ENCODE measurements at places on chromosomes 16 and 17.
A peak's percentile ranks its signal among the peaks of the same experiment; 100 is the strongest.

- DNase-seq, result no peak
Observed at GRCh38 chr16:22898874-22899348, 84.9 kb downstream of the HS3ST2 start.

DNA sequence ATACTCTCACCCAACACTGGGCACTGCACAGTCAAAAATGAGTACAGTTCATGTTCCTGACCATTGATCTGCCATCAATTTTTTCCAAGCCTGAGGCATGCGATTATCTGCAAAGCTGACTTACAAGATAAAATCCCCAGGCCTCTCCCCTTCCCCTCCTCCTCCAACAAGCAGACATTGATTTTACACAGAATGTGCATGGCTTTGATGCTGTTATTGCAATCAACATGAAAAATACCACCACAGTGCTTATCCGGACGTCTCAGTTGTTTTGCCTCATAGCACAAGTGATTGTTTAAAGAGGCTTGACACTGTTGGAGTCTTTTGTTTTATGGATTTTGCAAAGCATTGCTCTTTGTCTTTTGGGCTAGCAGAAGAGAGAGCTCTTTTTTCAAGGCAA lies 163.8 kb downstream of the TOX3 start:
- no peak for DNase-seq

GRCh38 chr16:71666928-71667707 lies 41.1 kb downstream of the MARVELD3 start:
- no peak for DNase-seq

DNA sequence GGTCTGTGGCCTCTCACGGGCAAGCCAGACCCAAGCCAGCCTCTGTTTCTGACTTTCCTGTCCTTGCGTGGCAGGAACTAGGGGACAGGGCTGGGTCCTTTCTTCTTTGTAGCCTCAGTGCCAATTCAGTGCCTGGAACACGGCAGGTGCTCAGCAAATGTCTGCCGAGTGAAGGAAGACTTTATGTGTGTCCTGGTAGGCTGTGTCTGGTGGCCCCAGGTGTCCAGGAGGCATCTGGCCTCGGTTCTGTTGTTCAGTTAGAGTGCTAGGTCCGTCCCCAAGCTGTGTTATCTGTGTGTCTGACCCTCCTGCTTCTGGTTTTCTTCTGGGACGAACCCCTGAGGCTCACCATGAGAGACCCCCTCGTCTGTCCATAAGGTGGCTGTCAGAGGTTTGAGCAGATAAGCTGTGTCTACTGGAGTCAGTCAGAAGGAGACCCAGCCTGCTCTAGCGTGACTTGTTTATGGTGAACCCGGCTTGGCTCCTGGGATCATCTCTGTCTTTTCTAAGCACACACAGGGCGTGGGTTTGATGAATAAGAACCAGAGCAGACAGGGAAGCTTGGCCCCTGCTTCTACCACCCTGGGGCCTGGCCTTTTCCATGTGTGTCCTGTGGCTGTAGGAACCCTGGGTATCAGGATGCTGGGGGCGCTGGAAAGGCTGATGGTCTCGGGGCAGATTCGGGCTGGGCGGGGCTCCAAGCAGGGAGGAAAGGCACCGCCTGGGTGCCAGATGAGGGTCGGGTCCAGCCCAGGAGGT lies 39.3 kb downstream of the ENGASE start:
- no peak for DNase-seq

GRCh38 chr17:7593296-7593695 lies 3.4 kb upstream of the SOX15 start:
- DNase-seq, result no peak

GRCh38 chr16:49277386-49277742 lies 4.3 kb downstream of the CBLN1 start:
- no peak for DNase-seq

DNA sequence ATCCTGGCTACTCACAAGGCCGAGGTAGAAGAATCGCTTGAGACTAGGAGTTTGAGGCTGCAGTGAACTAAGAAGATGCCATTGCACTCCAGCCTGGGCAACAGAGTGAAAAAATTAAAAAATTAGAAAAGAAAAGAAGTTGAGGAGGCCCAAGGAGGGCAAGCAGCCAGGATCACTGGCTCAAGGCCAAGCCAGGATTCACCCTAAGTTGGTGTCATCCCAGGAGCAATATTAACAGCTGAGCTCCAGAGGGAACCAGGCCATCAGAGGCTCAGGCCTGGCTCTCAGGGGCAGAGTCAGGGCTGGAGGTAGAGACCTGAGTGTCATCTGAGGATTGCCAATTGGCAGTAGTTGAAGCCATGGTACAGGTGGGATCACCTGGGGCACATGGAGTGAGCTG lies 20.7 kb downstream of the DRC3 start:
- DNase-seq, result no peak

DNA sequence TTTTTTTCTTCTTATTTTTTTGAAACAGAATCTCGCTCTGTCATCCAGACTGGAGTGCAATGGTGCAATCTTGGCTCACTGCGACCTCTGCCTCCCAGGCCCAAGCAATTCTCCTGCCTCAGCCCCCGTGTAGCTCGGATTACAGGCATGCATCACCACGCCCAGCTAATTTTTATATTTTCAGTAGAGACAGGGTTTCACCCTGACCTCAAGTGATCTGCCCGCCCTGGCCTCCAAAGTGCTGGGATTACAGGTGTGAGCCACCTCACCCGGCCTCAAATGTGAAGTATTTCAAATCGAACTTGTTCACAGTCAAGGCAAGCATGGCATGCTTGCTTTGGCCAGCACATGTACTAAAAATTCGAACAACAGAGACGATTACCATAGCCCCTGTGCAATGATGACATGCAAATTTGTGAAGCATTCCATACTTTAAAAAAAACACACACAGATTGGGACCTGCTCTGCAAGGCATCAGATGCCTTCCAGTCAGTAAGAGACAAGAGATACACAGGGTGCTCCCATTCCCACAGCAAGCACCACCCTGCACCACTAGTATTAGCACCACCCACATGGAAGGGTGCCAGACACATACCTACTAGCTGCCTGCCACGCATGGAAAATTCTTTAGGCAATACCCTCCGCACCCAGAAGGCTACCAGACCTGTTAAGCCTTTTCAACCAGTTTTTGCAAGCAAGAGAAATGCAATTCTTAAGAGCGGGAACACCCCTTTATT lies 47.2 kb downstream of the ANKRD11 start:
- DNase-seq, result no peak

DNA sequence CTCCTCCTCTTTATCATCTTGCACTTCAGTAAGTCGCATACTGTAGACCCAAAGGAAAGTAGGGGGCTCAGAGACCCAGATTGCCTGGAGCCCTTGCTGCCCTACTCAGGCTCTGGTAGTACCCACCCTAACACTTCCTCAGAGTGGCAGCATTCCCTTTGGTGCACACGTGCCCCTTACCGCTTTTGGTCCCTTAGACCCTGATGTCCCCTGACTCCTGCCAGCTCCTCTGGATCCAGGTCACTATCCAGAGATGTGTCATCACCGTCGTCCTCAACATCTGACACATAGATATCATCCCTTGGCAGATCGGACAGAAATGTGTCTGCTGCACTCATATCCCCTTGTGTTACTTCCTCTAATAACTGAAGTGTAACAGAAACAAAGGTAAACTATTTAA lies 5.4 kb upstream of the PSMC5 start:
- no peak for DNase-seq

DNA sequence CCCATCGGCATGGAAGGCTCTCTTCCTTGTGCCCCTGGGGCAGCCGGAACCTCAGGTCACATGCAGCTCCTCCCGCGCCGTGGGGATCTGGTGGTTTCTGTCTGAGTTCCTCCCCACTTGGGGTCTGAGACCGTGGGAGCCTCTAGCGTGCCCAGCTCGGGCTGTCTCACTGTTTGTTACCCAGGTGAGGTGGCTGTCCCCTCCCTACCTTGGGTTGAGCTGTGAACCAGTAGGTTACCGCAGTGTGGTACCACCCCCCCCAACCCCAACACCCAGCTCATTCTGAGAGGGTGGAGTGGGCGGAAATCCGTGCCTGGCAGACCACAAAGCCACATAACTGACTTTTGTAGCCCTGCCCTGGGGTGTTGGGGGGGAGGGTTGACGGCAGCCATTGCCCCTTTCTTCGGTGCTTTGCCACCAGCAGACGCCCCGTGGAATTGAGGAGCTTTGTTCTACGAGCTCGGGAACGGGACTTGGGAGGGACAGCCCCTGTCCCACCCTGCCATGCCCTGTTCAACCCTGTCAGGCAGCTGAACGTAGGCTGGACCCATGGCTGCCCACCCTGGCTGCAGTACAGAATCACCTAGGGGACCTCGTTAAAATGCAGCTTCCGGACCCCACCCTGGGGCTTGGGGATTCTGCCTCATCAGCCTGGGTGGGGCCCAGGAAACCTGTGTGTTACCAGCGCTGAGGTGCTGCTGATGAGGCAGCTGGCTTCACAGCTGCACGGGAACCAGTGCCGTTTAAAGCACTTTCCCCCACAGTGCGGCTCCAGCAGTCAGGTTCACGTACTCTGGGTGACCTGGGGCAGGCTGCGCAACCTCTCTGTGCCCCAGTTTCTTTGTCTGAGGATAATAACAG lies 18.5 kb downstream of the RAP1GAP2 start:
- DNase-seq, result no peak

GRCh38 chr16:19913340-19913645 lies 28.6 kb upstream of the GPRC5B start:
- no peak for DNase-seq

- DNase-seq, result no peak
Observed at GRCh38 chr16:83137894-83138293, 511.1 kb downstream of the CDH13 start.

- no peak for DNase-seq
Observed at GRCh38 chr17:31062346-31062745, 32.4 kb upstream of the NF1 start.

DNA sequence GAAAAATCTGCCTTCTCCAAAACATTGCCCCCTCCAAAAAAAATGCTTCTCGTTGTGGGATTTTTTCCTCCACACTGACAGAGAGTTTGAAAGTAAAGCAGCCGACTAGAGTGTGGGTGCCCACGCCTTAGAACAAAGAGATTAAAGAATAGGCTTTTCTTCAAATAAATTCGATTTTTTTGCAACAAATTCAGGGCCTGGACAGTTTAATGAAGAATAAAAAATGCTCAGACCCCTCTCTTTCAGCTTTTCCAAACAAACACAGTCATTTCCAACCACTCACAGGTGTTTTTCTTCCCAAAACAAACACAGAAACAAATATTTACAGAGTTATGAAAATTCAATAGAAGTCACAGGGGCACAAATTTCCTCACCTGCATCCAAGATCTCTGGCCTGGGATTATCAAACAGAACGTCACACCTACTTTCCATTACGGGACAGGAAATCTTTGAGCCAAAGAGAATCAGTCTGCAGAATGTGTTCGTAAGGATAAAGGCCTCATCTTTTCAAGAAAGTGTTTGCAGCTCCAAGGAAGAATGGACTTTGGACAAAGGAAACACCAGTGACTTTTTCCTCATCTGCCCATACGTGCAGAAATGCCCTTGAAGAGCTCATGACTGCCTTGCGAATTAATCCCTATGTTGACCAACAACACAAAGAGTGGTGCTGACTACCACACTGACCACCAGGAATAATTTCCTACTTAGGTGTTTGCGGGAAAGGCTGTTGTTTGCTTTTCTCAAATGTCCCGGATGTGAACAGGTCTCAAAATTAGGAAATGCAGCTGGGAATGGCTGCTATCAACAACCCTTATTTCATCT lies 31.3 kb upstream of the TOX3 start:
- no peak for DNase-seq

GRCh38 chr17:2468270-2468669 lies 43.4 kb downstream of the METTL16 start:
- DNase-seq, result no peak

DNA sequence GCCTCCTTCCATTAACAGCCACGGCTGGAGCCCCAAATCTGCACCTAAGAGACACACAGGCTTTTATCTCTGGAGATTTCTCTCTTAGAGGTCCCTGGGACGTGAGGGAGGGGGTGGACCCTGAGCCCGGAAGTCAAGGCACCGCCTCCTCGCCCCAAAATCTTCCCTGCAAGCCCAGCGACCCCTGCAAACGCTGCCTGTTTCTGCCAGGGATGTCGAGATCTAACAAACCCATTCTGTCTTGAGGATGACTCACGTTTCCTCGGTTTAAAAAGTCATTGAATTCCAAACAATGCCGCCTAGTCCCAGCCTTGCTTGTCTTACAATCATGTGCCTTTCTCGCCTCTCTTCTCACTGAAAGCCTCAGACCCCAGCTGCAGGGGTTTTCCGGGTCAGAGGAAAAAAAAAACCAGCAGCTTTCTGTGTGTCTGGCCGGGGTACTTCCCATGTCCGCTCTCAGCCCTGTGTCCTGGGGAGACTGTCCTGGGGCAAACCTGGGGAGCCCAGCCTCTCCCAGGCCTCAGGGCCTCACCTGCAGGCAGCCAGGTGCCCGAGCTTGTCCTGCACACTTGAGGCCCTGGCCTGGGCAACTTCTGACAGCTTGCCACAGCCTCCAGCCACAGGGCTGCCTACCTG lies 15.4 kb downstream of the ARL2BP start:
- no peak for DNase-seq

DNA sequence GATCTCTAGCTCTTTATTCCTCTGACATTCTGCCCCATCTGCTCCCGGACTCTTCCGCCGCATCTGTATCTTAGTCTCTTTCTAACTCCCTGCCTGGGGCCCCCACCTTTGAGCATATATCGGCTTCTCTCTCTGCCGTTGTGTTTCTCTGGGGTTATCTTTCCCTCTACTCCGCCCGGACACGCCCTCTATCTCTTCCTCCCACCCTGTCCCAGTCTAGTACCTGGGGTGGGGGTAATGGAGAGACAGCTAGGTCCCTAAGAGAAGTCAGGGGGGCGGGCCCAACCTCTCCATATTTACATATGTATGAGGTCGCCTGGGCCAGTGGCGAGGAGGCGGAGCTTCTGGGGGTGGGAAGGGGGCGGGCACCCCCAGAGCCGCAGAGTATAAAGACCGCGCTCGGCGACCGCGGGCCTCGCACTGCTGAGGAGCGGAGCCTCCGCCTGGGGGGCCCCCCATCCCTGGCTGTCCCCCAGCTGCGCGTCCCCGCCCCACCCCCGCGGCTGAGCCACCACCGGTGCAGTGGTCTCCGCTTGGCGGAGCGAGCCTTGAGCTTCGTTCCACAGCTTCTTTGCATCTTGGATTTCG lies at the start of gene ATP1B2:
ATP1B2 (plus strand) TSS at position 418 of the 588 bp plus-strand sequence. CDS start 593 bp downstream, outside the sequence.
- peak; percentile 74 for DNase-seq

All from cerebellar nuclear complex (tissue), 1 donor.